ENCODE measurements at places on chromosomes 6 and 20.
A peak's percentile ranks its signal among the peaks of the same experiment; 100 is the strongest.

DNA sequence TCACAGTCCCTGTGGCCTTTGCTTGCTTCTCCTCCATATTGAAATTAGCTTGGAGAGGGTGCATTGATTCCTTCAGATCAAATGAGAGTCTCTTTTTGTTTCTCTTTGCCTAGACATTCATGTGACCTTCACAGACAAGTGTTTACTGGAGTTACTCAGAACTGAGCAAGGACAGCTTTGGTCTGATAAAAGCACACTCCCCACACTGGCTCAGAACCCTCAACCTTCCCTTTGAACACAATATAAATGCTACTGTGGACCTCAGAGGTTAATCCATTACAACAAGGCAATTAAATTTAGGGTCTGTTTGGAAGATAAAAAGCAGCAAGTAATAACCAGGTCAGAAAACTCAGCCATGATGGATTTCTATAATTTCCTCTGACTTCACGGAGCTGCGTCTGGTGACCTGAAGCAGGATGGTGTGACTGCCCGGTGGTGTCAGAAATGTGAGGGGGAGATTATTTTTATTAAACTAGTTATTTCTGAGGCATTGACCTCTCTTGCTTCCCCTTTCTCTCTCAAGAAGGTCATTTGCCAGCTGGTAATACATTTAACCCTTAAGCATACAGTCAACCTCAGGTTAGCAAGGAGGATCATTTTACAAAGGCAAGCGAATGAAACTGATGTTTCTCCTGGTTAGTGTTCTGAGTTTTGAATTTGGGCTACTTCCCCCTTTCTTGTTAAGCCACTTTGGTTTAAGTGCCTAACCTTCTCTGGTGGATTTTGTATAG lies 208.2 kb downstream of the CLIC5 start:
- DNase-seq, result no peak

- no peak for DNase-seq
Observed at GRCh38 chr6:66065313-66065712, 358.3 kb upstream of the EYS start.

DNA sequence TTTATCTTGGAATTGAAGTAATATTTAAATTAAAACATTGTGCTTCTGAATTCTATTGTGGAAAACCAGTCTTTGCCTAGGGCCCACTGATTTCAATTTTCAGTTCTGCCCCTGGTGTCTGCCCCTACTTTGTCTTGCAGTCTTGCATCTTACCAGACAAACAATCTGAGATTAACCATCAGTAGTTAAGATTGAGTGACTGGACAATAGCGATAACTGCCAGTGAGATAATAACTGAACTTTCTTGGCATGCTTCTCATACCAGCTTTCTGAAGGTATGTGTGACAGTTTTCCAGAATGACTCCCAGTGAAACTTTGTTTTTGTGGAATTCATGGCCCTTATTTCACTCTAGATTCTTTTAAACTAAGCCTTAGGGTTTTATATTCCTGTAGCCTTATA lies 53.5 kb downstream of the KCNQ5 start:
- DNase-seq, result no peak

GRCh38 chr20:20548527-20549266 lies 163.7 kb downstream of the RALGAPA2 start:
- no peak for DNase-seq

- no peak for DNase-seq
Observed at GRCh38 chr6:49550492-49551077, at the start of gene C6orf141. Gene C6orf141 (plus strand): TSS chr6:49550668. CDS start chr6:49550793, 125 bp downstream.

DNA sequence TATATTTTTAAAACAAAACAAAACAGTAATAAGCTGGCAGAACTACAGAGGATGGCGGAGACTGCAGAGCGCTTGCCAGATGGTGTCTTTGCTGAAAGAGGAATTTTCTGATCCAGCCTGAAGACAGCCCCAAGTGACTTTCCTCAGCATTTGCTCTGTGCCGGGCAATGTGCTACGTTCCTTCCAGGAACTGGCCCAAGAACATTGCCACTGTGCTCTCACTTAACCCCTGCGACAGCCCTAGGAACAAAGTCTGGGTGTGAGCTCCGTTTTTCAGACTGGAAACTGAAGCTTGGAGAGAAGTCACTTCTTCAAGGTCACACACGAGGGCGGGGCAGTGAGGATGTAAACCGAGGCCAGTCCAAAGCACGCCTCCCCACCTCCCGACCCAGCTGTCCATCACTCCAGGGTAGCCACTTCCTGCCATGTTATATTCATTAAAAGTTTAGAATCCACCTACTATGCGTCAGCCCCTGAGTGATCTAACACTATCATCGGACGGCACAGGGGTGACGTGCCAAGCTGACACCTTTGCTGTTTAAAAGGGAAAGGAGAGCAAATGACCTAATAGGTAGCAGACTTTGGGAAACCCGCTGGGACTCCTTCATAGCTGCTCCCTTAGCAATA lies 22.3 kb upstream of the BMP7 start:
- DNase-seq, result no peak

DNA sequence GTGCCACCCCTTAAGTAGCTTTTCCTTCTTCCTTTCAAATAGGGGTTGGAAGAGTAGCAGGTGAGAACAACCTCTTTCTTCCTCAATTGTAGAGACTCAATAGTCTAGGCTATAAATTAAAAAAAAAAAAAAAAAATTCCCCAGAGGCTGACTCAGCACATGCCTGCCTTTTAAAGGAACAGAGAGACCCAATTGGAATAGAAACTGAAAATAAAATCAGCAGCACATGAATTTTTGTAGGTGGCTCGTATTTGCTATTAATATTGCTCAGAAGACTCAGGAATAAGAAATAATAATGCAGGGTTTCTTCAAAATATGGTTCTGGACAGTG lies 19.3 kb downstream of the TOP1 start:
- DNase-seq, result no peak

- DNase-seq, result no peak
Observed at GRCh38 chr20:1876217-1876921, 18.8 kb upstream of the SIRPA start.

GRCh38 chr6:117986396-117986795 lies 79.3 kb downstream of the SLC35F1 start:
- DNase-seq, result no peak

GRCh38 chr20:12056839-12057238 lies 139.1 kb downstream of the BTBD3 start:
- DNase-seq, result no peak

- no peak for DNase-seq
Observed at GRCh38 chr6:31663126-31663960, 1.5 kb downstream of the GPANK1 start.

DNA sequence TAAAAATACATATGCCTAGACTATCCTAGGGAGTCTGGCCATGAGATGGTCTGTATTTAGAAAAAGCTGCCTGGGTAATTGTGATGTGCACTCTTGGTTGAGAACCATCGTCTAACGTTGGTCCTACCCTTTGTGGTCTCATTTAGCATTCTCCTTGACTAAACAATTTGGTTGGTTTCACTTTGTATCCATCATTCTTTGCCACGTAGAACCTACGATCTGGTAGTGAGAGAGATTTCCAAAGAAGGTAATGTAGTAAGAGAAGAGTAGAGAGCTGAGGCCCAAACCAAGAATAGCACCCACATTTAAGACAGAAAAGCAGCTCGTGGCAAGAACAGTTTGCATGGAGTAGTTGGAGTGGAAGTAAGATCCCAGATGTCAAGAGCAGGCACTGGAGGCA lies 219.8 kb downstream of the TMEM200A start:
- no peak for DNase-seq

- DNase-seq, result no peak
Observed at GRCh38 chr20:25023356-25023755, 30.8 kb upstream of the APMAP start.

DNA sequence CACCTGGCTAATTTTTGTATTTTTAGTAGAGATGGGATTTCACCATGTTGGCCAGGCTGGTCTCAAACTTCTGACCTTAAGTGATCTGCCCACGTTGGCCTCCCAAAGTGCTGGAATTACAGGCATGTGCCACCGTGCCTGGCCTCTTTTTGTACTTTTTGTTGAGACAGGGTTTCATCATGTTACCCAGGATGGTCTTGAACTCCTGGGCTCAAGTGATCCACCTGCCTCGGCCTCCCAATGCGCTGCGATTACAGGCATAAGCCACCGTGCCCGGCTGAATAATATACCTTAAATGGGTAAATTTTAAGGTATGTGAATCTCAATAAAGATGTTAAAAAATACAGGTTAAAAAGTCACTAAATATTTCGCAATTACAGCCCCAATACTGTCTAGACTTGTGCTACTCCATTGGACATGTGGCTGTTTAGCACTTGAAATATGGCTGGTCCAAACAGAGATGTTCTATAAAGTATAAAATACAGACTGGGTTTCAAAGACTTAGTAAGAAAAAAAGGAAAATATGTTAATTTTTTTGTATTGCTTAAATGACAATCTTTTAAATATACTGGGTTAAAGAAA lies 42.1 kb downstream of the PPP1R3G start:
- DNase-seq, result no peak

DNA sequence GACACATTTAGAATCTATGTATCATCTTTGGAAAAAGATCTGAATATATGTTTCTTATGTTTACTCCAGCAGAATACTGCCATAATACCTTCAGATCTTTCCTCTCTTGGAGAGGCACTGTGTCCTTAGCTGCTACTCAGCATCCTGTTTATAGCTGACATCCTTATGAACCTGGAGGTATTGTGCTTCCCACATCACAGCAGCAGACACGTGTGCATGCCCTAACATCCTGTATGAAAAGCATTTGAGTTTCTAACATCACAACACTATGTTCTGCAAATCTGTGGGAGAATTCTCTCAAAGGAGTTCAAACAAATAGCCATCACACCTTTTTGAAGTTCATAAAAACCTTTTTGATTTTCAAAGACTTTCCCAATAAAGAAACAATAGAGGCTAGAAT lies 216.0 kb downstream of the GJA1 start:
- no peak for DNase-seq

- DNase-seq, result peak; percentile 51
Observed at GRCh38 chr6:156776470-156776839, 723 bp upstream of the ARID1B start.

DNA sequence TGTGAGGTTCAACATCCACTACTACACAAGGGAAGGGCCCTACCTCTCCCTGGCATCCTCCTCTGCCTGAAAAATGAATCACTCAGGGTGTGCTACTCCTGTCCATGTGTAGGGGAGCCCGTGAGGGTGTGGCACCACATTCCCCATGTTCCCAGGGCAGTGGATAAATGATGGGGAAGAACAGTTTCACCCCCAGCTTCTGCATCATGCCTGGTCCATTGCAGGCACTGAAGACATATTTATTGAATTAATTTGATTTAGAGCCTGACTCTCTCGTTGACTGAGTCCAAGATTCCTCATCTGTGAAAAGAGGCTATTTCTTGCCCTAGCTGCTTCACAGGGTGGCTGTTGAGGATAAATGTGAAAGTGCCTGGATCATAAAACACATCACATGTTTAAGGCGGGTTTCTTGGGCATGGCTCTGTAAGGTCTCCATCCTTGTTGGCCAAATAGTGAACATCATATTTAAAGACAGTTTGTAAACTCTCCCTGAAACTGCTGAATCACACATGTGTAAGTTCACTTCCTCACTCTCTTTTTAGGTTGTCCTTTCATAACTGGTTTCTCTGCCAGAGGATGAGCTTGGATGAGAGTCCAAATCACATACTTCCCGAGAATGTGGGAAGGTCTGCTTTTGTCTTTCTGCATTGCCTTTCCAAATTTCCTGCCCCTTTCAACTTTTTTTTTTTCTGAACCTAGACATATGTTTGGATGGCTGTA lies 79.7 kb upstream of the FYN start:
- no peak for DNase-seq

GRCh38 chr6:10405513-10405900 lies 9.4 kb downstream of the TFAP2A start:
- DNase-seq, result no peak

- DNase-seq, result no peak
Observed at GRCh38 chr20:19992996-19993908, 23.9 kb upstream of the NAA20 start.

GRCh38 chr6:111951497-111952085 lies 78.3 kb upstream of the FYN start:
- no peak for DNase-seq

GRCh38 chr6:111068866-111069234 lies 18.5 kb upstream of the SLC16A10 start:
- no peak for DNase-seq

GRCh38 chr20:8718279-8718678 lies 350.6 kb upstream of the PLCB4 start:
- no peak for DNase-seq

DNA sequence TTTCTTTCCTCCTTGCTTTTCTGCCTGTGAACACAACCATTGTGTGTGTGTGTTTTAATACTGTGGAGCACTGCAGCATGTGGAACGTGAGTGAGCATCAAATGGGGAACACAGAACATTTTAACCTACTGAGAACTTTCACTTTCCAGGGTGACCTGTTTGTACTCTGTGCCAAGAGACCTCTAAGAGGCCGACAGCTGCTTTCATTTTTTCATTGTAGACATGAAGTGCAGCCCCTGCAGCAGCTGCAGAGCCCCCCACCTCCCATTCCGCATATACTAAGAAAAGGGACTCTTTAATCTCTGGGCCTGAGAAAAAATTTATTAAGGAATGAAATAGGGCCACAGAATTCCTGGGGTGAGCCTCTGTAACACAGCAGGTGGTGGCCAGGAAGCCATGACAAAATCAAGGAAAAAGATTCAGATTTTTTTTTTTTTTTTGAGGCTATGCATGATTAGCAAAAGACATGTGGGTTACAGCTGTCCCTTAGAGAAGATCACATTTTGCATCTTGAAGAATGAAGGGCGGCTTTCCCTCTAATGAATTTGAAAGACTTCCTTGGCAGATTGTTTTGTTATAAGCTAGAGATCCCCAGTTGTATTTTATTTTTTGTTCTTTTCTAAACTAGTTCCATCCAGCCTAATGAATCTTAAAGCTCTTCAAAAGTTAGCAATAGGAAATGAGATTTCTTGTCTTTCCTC lies 503.4 kb downstream of the CD109 start:
- DNase-seq, result no peak

GRCh38 chr6:167200806-167201205 lies 43.0 kb upstream of the GPR31 start:
- DNase-seq, result no peak

Data from NCI-H187 (cell line).